NCI-H524 treated with DMSO at 0.1 percent for 48 hours (cell line): ENCODE measurements at places on chromosomes 16 and 17.
A peak's percentile ranks its signal among the peaks of the same experiment; 100 is the strongest.

DNA sequence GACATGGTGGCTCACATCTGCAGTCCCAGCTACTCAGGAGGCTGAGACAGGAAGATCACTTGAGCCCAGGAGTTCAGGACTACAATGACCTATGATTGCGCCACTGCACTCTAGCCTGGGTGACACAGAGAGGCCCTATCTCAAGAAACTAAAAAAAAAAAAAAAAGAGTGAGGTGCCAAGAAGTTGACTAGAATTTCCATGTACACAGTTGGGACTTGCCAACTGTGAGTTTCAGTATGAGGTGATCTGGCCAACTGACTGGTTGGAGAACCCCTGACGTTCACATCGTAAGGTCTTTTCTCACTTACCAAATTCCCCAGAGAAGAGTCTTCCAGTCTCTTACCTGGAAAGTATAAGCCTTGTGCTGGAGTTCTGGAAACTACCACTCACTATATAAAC lies 3.1 kb upstream of the MED11 start:
- no peak for DNase-seq

GRCh38 chr17:41724476-41725050 lies 9.9 kb downstream of the HAP1 start:
- no peak for DNase-seq

DNA sequence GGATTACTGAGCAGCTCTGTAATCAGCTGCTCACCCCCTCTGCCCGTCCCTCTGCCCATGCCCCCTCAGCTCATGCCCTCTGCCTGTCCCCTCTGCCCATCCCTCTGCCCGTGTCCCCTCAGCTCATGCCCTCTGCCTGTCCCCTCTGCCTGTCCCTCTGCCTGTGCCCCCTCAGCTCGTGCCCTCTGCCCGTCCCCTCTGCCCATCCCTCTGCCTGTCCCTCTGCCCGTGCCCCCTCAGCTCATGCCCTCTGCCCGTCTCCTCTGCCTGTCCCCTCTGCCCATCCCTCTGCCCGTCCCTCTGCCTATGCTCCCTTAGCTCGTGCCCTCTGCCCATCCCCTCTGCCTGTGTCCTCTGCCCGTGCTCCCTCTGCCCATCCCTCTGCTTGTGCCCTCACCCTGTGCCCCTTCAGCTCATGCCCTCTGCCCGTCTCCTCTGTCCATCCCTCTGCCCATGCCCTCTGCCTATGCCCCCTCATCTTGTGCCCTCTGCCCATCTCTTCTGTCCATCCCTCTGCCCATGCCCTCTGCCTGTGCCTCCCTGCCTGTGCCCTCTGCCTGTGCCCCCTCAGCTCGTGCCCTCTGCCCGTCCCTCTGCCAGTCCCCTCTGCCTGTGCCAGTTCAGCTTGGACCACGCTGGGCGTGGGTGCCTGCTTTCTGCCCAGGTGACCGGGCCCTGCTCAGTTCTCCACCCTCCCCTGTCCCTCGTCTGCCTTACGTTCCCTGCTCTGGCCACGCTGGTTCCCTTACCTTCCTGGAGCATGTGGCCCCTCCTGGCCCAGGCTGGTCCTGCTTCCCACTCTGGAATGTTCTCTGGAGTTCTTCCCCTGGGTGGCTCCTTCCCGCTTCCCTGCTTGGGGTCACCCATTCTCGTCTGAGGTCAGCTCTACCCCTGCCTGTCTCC lies 97.6 kb downstream of the NPIPB11 start:
- no peak for DNase-seq

DNA sequence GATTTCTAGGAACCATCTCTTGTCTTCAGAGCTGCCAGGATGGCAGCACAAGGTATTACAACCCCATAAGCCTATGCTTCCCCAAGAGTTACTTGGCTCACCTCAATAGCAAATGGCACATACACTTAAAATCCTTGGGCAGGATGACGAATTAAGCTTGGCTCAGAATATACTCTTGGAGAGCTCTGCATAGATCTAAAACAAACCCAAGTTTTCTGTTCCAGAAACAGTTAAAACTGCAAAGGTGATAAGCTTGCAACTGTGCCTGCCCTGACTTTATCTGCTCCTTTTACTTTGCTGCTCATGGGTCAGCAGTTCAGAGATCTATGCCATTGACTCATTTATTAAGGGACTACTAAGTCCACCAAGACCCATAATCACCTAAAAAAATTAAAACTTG lies 26.1 kb downstream of the XPO6 start:
- no peak for DNase-seq

- DNase-seq, result no peak
Measured at GRCh38 chr17:7794075-7794663, 39.8 kb upstream of the KDM6B start.

GRCh38 chr17:50154604-50155003 lies 4.1 kb upstream of the PPP1R9B start:
- DNase-seq, result no peak

DNA sequence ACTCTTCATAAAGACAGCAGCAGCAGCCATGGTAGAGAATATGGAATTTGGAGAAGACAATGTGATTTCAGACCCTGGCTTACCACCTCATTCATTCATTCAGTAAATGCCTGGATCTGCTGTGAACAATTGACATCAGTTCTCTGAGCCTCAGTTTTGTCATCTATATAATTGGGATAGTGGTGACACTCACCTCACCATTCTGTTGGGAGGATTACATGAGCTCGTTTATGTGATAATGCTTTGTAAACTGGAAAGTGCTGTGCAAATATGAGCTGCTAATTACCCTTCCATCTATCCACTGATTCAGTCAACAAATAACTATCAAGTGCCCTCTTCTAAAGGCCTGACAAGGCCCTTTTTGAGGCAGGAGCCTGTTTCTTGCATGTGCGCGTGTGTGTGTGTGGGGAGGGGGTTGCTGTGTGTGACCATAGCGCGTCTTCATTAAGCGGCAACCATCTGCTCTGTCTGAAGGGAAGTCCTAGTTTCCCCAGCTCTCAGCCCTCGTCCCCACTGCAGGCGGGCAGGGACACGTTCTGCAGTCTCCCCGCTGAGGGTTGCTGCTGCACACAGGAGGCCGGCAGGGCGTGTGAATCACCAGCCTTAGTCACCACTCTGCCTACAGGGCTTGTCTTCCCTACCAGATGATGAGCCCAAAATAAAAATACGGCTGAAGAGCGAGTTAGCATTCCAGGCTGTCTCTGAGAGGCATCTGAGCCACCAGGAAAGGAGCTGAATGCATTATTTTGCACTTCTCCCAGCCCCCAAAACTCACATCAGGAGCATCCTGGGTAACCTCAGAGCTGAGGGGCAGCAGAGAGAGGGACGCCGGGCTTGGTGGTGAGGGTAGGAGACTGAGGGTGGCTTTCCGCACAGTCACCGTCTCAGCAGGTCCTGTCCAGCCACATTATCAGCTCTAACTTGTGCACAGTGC lies 19.9 kb downstream of the ARL4D start:
- DNase-seq, result peak; percentile 82

- no peak for DNase-seq
Measured at GRCh38 chr16:86673090-86673955, 95.0 kb downstream of the FOXL1 start.

DNA sequence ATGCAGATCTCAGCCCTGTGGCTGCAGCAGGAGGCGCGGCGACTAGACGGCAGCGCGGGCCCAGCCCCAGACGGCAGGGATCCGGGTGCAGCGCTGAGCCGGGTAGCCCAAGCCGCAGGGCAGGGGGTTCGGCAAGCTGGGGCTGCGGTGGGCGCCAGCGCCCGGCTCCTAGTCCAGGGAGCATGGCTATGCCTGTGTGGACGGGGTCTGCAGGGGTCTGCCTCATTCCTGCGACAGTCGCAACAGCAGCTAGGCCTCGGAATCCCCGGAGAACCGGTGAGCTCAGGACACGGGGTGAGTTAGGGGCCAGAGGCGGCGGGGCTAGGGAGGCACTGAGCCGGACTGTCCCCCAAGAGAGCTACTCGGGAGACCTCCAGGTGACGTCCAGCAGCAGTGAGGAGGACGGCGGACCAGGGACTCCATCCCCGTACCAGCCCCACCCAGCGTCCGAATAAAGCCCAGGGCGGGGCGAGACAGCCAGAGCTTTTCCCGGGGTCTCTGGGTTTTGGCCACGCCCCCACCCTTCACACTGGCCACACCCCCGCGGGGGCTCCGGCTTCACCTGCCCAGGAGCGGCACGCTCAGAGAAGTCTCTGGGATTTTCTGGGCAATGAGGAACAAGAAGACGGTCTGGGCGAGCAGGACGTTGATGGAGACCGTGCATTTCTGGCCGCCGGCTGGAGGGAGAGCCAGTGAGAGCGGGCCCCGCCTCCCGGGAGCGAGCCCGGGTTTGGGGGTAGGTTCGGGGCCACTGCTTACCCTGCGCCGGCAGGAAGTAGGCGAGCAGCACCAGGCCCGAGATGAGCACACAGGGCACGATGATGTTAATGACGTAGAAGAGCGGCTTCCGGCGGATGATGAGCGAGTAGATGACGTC lies 1.1 kb downstream of the C17orf107 start:
- DNase-seq, result no peak

- no peak for DNase-seq
Measured at GRCh38 chr16:247027-247426, 12.4 kb downstream of the FAM234A start.

- no peak for DNase-seq
Measured at GRCh38 chr16:73280388-73280787, 232.5 kb upstream of the ZFHX3 start.

DNA sequence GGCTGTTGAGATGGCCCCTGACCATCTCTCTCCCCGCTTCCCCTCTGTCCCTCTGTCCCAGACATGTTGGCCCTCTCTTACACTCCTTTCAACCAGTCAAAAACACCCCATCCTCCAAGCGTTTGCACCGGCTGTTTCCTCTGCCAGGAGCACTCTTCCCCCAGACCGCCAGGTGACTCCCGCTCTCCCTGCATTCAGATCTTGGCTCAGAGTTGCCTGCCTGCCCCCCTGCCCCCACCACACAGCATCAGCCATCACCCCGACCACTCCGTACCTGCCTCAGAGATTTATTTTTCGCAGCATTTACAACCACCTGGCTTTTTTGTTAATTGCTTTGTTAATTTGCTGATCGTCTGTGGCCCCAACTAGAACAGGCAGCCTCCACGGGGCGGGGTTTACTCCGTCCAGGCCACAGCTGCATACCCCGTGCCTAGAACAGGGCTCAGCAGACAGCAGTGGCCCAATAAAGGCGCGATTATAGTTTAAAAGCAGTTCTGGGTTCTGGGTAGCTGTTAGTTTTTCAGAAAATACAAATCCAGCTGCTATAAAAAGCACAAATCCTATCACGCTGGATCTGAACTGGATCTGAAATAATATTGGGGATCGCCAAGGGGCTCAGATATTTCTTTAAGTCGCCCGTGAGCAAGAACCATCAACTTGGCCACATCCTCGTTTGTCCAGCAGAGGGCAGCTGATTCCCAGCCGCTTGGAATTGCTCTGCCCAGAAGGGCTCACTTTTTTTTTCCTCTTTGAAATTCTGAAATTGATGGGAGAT lies 173.6 kb downstream of the IRF8 start:
- no peak for DNase-seq

DNA sequence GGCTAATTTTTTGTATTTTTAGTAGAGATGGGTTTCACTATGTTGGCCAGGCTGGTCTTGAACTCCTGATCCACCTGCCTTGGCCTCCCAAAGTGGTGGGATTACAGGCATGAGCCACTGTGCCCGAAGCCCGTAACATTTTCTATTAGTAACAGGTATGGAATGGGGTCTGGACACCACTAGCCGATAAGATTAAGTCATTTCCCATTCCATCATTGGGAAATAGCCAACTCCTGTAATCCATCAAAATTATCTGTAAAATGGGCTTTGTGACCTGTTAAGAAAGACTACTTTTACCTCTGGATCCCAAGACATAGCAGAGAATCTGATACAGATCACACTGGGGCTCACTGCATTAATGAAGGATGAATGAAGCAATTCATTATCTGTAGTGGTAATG lies 3.9 kb upstream of the LUC7L3 start:
- DNase-seq, result no peak

- peak; percentile 62 for DNase-seq
Measured at GRCh38 chr17:73030995-73031394, 61.5 kb downstream of the SLC39A11 start.
